NCI-H1930 (cell line): ENCODE measurements at places on chromosomes 11 and 22.
A peak's percentile ranks its signal among the peaks of the same experiment; 100 is the strongest.

DNA sequence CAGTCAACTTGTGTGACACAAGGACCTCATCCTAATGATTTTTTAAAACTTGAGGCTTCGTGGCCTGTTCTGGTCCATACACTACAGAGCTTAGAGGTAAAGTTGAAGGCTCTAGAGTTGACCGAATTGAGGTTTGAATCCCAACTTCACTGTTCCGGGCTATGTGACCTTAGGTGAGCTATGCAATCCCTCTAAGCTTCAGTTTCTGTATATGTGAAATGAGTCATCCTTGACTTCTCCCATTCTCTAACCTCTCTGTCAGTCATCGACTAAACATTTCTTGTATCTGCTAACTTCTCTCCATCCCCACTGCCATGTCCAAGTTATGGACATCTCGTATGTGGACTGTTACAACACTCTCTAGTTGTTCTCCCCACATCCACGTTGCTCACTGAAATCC, 178.2 kb upstream of the TMEM45B start:
- no peak for DNase-seq

GRCh38 chr11:88250566-88251242, 75.5 kb upstream of the RAB38 start:
- peak; percentile 39 for DNase-seq

DNA sequence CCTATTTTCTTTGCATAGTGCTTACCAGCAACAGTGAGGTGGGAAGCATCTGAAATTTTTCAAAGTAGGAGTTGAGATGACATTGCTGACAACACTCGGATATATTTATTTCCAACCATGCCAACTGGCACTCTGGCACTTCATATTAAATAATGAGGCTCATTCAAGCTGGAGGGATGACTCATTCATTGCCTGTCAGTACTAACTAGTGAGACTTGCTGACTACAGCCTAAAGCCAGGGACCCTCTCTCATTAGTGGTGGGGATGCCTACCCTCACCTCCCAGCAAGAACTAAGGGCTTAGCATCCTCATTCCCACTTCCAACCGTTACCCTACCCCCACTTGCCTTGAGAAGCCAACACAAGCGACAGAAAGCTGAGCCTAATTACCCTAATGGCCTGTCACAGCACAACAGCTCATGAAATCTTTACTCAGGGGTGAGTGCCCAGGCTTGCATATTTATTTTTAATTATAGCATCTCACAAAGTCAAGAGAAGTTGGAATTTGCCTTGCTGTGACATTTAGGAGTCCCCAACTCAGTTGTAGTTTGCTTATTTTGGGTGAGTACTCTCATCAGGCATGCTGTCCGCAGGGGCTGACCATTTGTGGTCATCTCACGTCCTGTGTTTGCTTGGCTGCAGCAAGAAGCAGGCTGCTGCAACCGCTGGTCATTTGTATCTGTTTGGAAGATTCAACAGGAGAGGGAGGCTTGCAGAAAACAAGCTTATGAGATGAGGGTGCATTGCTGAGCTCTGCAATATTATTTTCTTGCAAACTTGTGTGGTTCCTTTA, 181.6 kb upstream of the POU2AF2 start:
- no peak for DNase-seq

- DNase-seq = no peak
Measured at GRCh38 chr11:63687845-63688244, 6.5 kb downstream of the RTN3 start.

DNA sequence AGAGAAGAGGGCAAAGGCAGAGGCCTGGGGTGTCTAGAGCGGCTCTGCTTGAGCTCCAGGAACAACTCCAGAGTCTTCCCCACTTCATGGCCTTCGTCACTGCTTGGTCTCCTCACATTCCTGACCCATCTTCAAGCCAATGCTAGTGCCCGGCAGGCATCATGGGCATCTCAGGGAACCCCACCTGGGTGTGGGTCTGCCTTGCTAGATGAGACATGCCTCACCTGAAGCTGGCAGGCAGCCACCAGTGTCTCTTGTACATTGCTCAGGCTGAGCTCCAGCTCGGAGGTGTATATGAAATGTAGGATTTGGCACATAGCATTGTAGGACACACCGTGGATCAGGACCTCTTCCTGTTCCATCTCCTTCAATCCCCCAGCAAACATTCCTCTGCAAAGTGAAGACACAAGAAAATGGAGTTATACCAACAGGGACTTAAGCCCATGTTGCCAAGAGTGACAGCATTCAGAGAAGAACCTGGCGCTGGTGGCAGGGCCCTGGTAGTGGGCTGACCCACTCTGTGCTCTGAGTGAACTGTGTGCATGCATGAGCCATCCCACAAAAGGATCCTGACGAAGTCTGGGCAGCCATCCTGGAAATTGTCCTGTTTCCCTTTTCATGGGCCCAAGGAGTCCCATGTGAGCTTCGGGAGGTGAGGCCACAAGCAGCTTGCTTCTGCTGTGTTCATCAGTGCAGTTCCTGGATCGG, 24.3 kb downstream of the KLHL22 start:
- DNase-seq = no peak

- DNase-seq = no peak
Measured at GRCh38 chr22:44483878-44484277, 14.2 kb downstream of the RTL6 start.

DNA sequence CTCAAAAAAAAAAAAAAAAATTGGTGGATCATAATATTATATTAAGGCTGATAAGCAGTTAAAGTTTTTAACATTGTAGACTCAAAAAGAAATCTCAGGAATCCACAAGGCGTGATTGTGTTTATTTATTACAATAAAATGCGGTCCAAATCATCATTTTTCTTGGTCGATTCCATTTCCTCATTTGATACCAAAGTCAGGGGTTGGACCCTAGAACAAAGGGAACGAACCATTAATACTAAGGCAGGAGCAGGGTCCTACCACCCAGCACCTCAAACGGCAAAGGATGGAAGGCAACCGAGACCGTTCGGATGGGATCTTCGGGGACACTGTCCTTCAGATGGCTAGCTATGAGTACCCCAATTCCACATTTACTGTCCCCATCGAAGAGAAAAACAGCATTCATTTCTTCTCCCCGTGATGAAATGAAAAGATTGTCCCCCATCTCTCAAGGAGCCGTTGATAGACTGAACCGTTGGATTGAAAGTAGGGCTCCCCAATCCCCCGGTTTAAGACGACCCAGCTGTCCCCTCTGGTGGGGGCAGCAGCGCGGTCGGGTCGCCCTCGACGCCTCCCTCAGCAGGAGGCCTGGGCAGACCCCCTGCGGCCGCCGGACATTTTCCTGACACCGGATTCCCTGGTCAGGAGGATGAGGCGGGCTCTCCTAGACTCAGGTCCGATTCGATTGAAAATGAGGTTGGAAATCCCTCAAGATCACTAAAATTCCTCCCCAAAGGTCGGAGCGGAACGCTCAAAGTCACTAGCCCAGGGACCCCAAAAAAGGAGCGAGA, 607 bp downstream of the DMC1 start:
- DNase-seq = no peak

DNA sequence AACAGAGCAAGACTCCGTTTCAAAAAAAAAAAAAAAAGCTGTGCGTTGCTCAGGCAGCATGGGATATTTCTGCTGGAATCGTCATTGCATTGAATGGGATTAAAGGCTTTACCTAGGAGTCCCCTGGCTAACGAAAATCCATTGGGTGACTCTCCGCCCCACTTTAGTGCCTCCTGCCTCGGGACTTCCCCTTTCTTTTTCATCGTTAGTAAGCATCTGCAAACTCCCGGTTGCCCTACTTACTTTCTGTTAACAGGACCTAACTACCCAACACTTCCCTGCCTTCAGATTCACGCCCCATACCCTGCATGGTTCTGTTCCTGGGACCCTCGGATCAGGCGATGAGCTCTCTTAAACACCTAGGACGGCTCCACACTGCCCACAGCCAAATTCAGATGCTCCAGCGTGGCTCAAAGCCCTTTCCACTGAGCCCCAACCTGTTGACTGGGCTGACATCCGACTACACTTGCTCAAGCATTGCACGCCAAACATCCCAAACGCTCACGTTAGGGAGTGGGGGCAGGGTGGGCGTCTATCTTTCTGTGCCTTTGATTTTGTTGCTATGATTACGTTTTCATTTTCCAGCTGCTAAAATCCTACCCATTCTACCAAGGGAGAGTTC, 143.8 kb downstream of the ST3GAL4 start:
- DNase-seq = no peak

DNA sequence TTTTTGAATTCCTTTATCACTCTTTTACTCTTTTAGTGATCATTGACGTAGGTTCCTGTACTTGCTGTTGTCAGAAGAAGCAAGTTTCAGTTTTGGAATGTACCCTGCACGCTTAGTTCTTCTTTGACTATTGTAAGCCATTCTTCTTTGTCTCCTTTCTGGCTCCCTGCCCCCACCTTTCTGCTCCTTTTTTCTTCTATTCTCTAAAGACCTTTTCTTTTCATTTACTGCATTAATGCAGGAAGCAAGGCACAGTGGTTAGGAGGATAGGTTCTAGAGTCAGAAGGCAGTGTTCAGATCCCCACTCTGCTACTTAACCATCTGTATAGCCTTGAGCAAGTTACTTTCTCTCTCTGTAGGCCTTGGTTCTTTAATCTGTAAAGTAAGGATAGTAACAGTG, 33.7 kb upstream of the RAG2 start:
- no peak for DNase-seq

DNA sequence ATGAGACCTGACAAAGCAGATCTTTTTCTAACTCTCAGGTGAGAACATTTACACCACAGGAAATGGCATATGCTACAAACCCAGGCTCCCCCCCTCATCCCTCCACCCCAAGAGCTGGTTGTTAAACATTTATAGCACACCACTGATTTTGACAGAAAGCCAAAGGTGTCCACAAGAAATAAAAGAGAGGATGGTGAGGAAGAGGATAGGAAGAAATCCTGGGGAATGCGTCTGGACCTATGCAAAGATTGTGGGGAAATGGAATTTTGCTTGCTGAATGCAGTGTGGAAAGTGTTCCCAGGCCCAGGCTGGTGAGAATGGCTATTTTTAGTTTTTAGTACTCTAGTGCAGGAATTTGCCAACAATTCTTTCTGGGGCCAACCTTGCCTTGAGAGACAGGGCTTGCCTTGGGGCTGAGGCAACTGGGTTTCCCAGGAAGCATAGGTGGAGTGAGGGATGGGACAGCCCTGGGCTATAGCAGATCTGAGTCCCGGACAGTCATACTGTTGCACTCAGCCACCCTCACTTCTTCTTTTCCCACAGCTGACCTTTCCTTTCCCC, 163.9 kb downstream of the ADAMTS15 start:
- no peak for DNase-seq

DNA sequence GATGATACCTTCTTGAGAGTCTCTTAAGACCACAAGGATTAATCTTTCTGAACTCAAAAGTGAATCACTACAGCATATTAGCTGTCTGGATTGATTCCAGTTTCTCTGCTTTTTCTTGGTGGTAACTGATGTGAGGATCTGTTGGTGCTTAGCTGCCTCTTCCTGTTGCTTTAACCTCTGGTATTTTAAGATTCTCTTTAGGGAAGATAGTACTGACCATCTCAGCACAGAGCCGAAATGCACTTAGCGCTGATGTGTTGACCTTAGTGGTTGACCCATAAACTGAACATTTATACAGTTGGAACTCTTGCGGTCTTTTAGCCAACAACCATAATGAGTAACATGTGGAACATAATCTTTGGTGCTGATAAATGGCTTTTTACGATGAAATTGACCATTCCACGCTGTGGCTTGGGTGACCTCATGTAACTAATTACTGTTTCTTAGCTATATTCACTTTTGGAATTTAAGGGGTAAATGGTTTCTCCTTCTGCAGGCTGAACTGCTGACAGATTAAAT, 33.7 kb downstream of the APLP2 start:
- DNase-seq = no peak

- DNase-seq = no peak
Measured at GRCh38 chr11:69520186-69520916, 38.9 kb downstream of the LINC01488 start.

DNA sequence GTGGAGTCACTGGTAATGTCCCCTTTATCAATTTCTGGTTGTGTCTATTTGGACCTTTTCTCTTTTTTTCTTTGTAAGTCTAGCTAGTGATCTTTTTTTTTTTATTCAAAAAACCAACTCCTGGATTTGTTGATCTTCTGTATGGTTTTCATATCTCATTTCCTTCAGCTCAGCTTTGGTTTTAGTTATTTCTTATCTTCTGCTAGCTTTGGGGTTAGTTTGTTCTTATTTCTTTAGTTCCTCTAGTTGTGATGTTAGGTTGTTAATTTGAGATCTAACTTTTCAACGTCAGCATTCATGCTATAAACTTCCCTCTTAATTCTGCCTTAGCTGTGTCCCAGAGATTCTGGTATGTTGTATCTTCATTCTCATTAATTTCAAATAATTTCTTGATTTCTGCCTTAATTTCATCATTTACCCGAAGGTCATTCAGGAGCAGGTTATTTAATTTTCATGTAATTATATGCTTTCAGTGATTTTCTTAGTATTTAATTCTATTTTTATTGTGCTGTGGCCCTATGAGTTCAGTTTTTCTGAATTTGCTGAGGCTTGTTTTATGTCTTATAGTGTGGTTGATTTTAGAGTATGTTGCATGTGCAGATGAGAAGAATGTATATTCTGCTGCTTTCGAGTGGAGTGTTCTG, 29.0 kb downstream of the PI4KA start:
- DNase-seq = no peak

DNA sequence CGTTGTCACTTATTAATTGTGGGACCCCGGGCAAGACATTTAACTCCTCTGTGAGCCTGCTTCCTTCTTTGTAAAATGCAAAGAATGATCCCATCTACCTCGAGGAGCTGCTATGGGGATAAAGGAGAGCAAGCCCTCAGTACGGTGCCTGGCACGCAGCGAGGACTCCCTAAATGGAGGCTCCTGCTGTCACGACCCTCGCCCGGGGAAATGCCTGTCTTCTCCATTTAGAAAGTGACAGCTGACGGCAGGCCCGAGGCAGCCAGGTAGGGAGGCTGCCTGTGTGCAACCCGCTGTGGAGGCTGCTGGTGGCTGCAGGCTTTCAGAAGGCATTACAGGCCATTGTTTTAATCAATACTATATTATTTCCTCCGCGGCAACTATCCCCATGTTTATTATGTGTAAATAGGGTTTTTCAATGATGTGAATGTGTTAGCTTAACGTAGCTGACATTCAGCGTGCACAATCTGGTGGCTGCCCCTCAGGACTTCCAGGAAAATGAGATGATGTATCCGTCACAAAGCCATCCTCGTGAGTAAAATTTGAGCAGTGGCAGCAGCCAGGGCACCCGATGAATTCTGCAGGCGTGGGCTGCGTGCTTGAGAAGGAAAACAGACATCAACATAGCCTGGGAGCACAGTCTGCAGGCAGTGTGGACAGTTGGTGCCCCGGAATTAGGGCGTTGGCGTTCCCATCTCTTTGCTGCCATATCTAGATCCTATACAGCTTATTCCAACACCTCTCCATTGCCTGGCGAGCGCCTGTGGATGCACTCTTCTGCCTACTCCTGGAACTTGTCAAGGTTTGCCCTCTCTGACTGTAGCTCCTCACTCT, 228.3 kb downstream of the ST3GAL4 start:
- DNase-seq = no peak

GRCh38 chr22:17235861-17236260, 16.6 kb upstream of the ADA2 start:
- DNase-seq = no peak

GRCh38 chr22:44287741-44288140, 25.0 kb downstream of the SHISAL1 start:
- DNase-seq = no peak
